Suppressor macrophage treated with lipopolysaccharide for 4 hours (primary cell): ENCODE measurements at places on chromosomes 2 and 18.

DNA sequence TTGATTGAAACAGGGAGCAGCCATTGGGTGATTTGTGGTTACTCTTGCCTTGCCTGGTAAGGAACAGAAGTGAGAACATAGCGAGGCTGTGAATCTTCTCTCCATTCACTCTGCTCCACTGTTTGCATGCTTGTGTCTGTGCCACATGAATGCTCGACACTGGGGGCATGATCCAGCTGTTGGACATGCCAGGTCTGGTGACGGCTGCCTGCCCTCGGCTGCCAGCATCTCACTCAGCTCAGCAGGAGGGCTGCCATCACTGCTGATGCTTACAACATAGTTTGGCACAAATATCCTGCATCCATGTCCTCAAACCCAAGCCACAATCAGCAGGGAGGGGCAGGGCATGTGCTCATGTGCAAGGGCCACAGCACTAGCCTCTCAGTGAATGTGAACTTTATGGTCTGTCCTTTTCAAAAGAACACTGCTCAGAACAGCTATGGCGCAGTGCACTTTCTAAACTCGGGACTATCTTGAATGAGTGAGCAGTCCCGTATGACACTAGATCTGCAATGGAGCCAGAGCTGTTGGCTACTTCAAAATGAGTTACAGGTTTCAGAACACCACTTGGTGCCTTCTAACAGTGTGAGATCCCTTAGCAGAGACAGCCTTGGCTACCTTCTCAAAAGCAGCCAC is 126.3 kb downstream of the NRP2 start:
- DNase-seq = no peak

- DNase-seq = no peak
These were observed 16.9 kb downstream of the INPP4A start for GRCh38 chr2:98461498-98462049.

DNA sequence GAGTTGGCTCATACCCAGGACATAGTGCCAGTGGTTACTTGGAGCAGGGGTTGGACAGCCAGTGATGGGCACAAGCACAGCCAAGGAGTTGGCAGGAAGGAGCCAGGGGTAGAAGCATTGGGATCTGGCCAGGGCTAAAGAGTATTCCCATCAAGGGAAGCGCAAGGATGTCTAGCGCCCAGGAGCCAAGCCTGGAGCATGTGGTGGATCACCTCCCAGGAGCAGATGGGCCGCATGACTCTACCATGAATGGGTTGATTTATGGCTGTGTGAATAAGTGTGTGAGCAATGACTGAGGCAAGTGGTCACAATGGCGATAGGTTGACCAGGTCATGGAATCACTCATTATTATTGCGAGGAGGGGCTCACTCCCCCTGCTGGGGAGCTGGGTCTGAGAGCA is 111.1 kb downstream of the FHOD3 start:
- DNase-seq = no peak

- no peak for DNase-seq
These were observed 31.0 kb upstream of the GALNT3 start for GRCh38 chr2:165825041-165825440.

- DNase-seq = no peak
These were observed 81.4 kb upstream of the MSH2 start for GRCh38 chr2:47321411-47322031.

DNA sequence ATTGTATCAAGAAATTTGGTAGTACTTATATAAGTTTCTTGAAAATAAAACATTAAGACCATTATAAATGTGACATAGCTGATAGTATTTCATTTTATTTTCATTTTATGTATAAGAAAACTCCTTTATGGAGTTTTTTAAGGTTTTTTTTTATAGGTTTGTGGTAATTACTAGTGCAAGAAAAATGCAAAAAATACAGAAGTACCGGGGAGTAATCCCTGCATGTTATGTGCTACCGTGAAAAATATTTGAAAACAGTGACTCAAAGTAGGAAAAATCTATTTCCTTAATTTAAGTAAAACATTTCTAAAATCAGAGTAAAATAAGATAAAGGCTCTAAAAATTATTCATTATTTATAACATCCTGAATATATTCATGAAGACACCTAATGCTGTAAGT is 21.6 kb downstream of the ZSWIM2 start:
- no peak for DNase-seq

GRCh38 chr2:70607121-70607561 is 53.5 kb upstream of the TGFA start:
- DNase-seq = no peak

GRCh38 chr2:70901227-70902066 is 34.3 kb upstream of the ATP6V1B1 start:
- peak; percentile 46 for DNase-seq

DNA sequence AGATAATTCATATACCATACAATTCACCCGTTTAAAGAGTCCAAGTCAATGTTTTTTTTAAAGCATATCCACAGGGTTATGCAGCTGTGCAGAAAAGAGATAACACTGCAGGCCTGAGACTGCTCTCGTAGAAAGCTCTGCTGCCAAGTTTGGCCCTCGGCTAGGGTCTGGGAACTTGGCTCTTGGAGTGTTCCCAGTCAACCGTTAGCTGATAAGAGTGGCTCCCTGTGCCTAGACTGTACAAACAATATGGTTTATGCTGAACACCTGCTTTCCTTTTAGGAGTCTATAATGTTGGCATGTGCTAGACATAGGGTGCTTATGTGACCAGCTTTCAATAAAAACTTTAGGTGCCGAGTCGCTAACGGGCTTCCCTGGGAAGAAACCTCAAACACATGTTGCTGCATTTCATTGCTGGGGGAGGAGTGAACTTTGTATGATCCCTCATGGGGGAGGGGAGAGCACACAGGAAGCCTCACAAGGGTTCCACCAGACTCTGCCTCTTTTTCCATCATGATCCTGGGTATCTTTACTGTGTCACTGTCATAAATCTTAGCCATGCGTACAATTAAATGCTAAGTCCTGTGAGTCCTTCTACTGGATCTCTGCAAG is 34.7 kb downstream of the RFX8 start:
- DNase-seq = no peak
